ENCODE measurements at places on chromosomes 11 and 22. TPM values are rescaled to one million over a fixed set of nuclear protein-coding genes. Genes with fewer than 3 reads are reported as not detected.

The RFPL3 gene
- not detected for total RNA-seq

The ACRV1 gene
- not detected for total RNA-seq

The TREH gene
- total RNA-seq: not detected

The SLC22A8 gene
- not detected for total RNA-seq

The BEST1 gene
- total RNA-seq: 2.3 TPM

The KDM4D gene
- total RNA-seq: 0.40 TPM

The MDK gene
- 14.8 TPM for total RNA-seq

The SOX10 gene
- total RNA-seq: not detected
